ENCODE measurements at places on chromosomes 13 and 19.

- no peak for DNase-seq
Measured at GRCh38 chr19:10889880-10890279, 18.5 kb downstream of the CARM1 start.

GRCh38 chr13:92251671-92252210 is 853.3 kb downstream of the GPC5 start:
- no peak for DNase-seq

- DNase-seq, result no peak
Measured at GRCh38 chr13:43567608-43568007, 219.2 kb downstream of the ENOX1 start.

- DNase-seq, result no peak
Measured at GRCh38 chr19:45939792-45940514, 25.4 kb upstream of the NANOS2 start.

GRCh38 chr13:82323101-82323500 is 1559.2 kb downstream of the SLITRK1 start:
- no peak for DNase-seq

DNA sequence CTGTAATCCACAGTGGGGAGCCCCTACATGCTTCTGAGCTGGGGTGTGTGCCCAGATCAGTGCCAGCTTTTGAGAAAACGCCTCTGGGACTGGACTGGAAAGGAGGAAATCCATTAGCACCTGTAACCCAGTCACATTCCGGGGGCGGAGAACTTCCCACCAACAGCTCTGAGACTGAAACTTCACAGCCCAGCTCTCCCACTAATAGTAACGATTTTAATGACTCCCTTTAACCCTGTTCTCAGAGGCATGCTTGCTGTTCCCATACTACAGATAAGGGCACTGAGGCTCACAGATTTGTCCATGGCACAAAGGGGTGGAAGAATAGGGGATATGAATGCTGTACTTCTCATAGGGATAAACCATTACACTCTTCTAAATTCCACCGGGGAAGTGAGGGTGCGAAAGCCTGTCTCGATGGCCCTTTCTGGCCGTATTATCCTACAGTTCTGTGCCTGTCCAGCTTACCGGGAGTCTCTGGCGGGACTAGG is 851 bp downstream of the FBXO46 start:
- no peak for DNase-seq

GRCh38 chr19:50843205-50843604 is 9.8 kb upstream of the KLK15 start:
- no peak for DNase-seq

GRCh38 chr19:13718733-13719132 is 45.6 kb upstream of the MRI1 start:
- no peak for DNase-seq

DNA sequence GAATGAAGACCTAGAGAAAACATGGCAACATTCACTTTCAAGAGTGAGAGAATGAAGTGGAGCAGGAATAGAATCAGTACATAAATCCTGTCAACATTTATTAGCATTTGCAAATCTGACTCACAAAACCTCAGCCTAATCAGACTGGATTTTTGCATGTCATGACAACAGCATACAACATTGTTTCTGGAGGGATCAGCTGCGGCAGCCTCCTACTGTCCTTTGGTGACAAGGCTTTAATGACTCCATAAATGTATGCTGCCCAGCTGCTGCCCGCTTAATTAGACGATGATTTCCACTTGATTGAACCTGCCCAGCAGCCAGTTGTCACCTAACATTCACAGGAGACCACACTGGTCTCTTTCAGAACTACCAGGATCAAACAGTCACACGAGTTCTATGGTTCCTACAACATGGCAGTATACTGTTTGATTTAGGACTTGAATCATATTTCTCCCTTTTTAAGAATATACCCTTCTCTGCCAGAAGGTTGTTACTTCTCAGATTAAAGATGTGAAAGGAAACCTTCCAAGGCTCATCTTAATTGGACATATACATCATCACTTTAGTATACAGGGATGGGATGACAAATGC is 9.3 kb downstream of the EBPL start:
- DNase-seq, result no peak

DNA sequence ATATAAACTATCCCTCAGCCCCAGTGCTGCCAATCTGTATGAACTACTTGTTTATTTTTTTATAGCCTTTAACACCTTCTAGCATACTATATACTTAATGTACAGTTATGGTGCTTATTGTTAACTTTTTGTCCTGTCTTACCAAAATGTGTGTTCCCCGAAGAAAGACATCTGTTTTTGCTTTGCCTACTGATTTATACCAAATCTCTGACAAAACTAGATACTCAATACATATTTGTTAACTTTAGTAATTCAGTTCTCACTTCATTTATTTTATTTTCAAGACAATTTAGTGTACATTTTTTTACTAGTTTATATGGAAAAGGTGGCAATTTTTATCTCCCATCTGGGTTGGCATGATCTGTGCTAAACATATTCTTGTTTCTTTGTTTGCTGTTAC is 824.3 kb upstream of the ATXN8OS start:
- DNase-seq, result no peak

DNA sequence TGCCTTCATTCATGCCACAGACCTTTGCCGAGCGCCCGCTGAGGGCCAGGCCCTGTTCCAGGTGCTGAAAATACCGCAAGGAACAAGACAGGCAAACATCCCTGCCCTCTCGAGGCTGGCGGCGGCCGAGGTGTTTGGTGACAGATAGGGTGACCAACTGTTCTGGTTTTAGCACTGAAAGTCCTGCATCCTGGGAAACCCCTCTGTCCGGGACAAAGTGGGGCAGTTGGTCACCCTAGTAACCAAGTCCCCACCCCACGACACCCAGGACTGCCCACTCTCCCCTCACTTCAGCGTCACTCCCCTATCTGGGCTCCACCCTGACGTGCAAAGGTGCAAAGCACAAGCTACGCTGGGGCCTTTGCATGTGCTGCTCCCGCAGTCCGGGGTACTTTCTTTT is 17.3 kb downstream of the ZBTB7A start:
- DNase-seq, result no peak

- DNase-seq, result no peak
Measured at GRCh38 chr19:48418317-48419064, 25.0 kb downstream of the GRIN2D start.

DNA sequence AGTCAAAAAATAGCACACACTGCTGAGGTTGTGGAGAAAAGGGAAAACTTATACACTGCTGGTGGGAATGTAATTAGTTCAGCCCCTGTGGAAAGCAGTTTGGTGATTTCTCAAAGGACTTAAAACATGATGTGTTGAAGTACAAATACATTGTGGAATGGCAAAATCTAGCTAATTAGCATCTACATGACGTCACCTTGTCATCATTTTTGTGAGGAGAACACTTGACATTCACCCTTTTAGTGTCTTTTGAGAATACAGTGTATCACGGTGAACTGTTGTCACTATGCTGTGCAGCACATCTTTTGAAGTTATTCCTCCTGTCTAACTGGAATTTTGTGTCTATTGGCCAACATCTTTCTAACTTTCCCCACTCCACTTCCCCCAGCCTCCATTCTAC is 5.6 kb downstream of the OR7A10 start:
- DNase-seq, result no peak

DNA sequence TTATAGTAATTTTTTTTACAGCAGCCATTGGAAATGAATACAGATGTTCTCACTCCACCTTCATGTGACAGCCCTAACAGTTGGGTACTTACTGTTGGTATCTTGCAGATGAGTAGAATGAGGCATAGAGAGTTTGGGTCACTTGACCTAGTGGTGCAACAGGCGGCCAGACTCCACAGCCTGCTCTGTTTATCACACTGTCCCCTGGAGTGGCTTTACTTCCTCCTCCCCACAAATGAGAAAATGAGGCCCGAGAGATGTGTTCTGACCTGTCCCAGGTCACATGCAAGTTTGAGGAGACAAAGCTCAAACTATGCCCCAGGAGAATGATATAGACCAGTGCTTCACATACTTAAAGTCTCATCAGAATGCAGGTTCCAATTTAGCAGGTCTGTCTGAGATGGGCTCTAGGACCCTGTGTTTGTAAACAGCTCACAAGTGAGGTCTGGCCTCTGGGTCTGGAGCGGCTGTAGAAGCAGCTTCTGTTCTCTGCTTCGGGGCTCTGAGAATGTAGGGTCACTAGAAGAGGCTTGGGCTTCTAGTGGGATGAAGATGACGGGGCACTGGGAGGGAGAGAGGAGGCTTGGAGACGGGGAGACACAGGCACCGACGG is 37.4 kb upstream of the RCBTB2 start:
- DNase-seq, result no peak

DNA sequence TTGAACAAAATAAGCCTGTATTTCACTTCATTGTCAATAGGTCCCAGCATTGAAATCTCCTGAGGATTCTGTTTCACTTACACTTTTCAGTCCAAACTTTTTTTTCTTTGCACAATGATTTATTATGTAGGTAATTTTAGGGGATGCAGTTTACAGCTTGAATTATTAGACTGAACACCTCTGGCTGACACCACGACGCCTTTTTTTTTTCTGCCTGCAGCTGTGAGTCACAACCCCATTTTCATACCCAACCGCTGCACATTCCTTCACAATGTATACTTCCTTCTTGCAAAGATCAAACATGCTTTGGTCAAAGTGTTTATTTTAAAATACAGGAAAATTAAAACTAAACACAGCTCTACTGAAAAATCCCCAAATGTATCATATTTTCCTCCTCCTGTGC is 11.4 kb downstream of the ZIC2 start:
- no peak for DNase-seq

GRCh38 chr13:76890021-76890420 is 3.8 kb upstream of the KCTD12 start:
- DNase-seq, result no peak

DNA sequence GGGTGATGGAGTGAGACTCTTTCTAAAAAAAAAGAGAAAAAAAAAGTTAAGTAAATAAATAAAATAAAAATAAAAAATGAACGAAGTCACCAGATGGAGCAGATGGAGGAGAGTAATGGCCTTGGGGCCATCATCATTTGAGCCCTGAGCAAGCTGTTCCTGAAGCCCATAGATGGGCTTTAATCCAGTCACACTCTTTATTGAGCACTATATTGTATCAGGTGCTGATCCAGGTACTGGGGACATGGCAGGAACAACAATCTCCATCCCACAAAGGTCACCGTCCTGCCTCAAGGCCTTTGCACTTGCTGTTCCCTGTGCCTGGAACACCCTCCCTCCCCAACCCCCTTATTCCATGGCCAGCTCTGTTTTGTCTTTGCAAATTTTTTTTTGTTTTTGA is 3.9 kb upstream of the ADAMTS10 start:
- no peak for DNase-seq

GRCh38 chr13:40389081-40389641 is 277.3 kb downstream of the FOXO1 start:
- DNase-seq, result peak; percentile 11

GRCh38 chr19:47081095-47081494 is 32.5 kb downstream of the ZC3H4 start:
- no peak for DNase-seq

DNA sequence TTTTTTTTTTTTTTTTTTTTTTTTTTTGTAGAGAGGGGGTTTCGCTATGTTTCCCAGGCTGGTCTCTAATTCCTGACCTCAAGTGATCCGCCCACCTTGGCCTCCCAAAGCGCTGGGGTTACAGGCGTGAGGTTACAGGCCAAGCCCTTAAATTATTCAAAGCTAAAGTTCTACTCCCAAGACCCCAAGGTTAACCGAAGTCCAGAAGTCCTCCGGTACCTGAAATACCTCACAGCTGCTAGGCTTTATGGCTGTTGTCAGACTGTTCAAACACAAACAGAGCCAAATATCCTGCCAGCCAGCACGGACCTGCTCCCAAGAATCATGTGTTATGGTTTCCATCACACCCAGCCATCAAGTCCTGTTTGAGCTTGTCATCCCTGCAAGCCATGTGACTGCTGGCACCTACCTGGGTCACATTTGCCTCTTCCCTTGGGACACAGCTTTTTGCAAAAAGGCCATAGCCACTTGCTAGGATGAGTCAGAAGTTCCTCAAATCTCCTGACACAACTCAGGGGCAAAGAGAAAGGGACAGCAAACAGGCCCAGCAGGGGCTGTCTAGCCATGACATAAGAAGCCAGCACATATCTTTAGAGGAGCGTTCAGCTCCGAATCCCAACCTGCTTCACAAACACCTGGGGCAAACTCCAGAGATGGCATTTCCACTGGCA is 129.9 kb downstream of the FOXO1 start:
- DNase-seq, result no peak

DNA sequence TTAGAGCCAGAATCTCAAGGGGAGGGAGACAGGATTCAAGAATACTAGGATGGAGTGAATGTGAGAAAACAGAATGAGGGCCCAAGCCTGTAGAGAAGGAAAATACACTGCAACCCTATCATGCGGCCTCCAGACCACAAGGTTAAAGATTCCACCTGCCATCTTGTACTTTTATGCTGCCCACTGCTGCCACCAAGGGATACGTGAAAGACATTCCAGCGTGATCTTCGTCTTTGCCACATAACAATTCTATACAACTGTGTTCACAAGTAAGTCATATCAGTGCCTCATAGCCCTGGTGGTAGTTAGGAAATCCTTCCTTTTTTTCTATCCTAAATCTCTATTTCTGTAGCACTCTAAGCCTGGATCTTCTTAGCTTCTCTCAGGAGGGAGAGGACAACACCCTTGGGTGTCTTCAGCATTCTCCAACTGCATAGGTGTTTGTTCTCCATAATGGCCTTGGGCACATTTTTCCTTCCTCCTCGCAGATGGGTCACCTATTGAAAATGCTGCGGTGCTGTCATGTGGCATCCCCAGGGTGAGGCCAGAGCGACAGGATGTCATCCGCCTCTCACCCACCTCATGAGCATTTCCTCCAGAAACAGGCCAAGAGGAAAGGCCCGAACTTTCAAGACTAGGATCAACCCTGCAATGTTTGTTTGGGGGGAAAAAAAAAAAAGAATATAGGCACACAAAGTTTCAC is 13.6 kb downstream of the TPT1 start:
- DNase-seq, result no peak

DNA sequence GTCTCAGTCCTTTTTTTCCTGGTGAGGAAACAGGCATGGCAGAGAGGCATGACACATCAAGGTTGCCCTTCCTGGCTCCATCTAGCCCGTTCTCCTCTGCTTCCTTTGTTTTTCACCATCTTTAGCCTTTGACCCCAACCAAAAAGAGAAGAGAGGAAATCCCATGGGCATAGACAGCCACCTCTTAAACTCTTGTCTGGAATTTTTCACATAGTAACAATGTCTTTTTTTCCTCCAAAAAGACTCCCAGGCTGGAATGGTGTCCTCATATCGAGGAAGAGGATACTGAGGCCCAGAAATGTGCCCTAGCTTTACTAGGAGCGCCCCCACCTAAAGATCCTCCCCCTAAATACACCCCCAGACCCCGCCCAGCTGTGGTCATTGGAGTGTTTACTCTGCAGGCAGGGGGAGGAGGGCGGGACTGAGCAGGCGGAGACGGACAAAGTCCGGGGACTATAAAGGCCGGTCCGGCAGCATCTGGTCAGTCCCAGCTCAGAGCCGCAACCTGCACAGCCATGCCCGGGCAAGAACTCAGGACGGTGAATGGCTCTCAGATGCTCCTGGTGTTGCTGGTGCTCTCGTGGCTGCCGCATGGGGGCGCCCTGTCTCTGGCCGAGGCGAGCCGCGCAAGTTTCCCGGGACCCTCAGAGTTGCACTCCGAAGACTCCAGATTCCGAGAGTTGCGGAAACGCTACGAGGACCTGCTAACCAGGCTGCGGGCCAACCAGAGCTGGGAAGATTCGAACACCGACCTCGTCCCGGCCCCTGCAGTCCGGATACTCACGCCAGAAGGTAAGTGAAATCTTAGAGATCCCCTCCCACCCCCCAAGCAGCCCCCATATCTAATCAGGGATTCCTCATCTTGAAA is at the start of gene GDF15:
Gene GDF15, plus strand, starts transcription at position 484 of the 868 bp plus-strand sequence. Its CDS starts 32 bp downstream, at position 516.
- DNase-seq, result no peak

- no peak for DNase-seq
Measured at GRCh38 chr19:29171525-29171924, 41.4 kb downstream of the UQCRFS1 start.

GRCh38 chr19:39496063-39496462 is 2.7 kb upstream of the DLL3 start:
- no peak for DNase-seq

Data from activated T-helper 1 cell treated with Interleukin-2 at 50 U/mL for 16 hours (primary cell).